Upper lobe of left lung (tissue), 6 donors: ENCODE measurements at places on chromosomes 6 and 20. TPM values are rescaled to one million over a fixed set of nuclear protein-coding genes. Genes with fewer than 3 reads are reported as not detected.

Gene PDE10A
- total RNA-seq, result 0.89 TPM

Gene CAPN11
- total RNA-seq, result 0.30 TPM

Gene NRN1
- 8.9 TPM for total RNA-seq

Gene PKIB
- 1.0 TPM for total RNA-seq

Gene BPIFB1
- total RNA-seq, result 32.8 TPM

Gene TP53TG5
- total RNA-seq, result not detected

- H3K4me1 ChIP-seq, result no peaks in the 10 kb centered on the region
- no peak overlapping the region for H3K4me3 ChIP-seq
- no peak for DNase-seq
- H3K36me3 ChIP-seq, result no peaks in the 10 kb centered on the region
These were observed 28.8 kb upstream of the IL17A start for GRCh38 chr6:52157301-52157941.

GRCh38 chr6:53426667-53427270 is 78.0 kb upstream of the ELOVL5 start:
- H3K4me3 ChIP-seq, result no peak overlapping the region
- H3K4me1 ChIP-seq, result no peaks in the 10 kb centered on the region
- DNase-seq, result no peak
- H3K27me3 ChIP-seq, result no peaks in the 10 kb centered on the region
- H3K36me3 ChIP-seq, result no peaks in the 10 kb centered on the region

DNA sequence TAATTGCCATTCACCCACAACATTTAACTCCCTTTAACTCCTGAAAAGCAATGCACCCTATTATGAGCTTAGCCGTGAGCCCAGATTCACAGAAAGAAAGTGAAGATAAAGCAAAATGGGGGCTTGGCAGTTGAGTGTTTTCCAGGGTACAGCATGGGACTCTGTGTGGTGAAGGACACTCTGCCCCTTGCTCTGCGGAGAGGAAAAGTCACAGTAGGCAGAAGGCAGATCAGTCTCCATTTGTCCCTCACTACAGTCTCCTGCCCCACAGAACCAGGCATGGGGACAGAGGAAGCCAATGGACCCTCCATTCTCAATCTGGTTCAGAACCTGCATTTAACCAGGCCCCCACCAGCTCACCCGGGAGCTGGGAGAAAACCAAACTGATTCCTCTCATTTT is 30.8 kb upstream of the SH3BGRL2 start:
- H3K4me1 ChIP-seq, result no peaks in the 10 kb centered on the region
- no peak overlapping the region for H3K27ac ChIP-seq
- no peak overlapping the region for H3K4me3 ChIP-seq
- no peaks in the 10 kb centered on the region for H3K27me3 ChIP-seq

DNA sequence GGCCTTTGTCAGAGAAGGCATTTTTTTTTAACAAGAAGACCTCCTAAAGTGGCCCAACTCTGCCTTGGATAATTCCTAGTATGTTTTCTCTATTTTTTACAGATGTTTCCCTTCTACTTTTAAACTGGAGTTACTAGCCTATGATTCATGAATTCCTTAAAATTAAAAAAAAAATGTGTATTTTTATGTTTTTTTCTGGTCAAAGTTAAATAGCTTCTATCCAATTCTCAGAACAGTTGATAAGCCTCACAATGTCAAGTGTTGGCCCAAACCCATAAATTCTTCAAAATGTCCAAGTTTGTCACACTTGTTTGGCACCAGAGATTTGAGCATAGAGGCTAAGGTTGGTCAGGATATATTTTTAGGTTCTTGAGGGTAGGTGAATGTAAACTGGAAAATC is 64.0 kb downstream of the JAG1 start:
- H3K4me3 ChIP-seq, result no peak overlapping the region
- H3K27me3 ChIP-seq, result no peaks in the 10 kb centered on the region
- H3K4me1 ChIP-seq, result peaks cover 4% of the 10 kb centered on the region
- DNase-seq, result no peak
- H3K36me3 ChIP-seq, result peaks cover 4% of the 10 kb centered on the region
- H3K27ac ChIP-seq, result peak overlapping the region; percentile 51

GRCh38 chr20:37346535-37347346 is 801 bp downstream of the SRC start:
- peaks cover 51% of the 10 kb centered on the region for H3K4me1 ChIP-seq
- peak; percentile 81 for DNase-seq
- peak overlapping the region; percentile 70 for H3K27ac ChIP-seq

DNA sequence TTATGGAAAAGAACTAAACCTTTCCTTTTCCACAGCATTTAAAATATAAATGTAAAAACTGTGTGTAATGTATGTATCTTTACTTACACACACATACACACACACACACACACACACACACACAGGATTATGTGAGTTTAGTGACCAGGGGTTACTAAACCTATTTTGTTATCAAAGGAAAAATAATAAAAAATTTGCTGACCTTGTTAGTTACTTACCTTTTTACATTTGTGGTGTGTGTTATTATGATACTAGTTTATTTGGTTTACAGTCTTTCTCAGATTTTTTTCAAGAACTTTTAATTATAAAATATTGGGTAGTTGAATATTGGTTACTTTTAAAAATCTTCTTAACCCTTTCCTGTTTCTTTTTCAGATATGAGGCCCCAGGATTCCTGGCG is 15.7 kb downstream of the NKX2-4 start:
- no peaks in the 10 kb centered on the region for H3K4me1 ChIP-seq
- H3K27ac ChIP-seq, result no peak overlapping the region
- H3K4me3 ChIP-seq, result no peak overlapping the region
- peaks cover 12% of the 10 kb centered on the region for H3K36me3 ChIP-seq
- no peaks in the 10 kb centered on the region for H3K27me3 ChIP-seq

DNA sequence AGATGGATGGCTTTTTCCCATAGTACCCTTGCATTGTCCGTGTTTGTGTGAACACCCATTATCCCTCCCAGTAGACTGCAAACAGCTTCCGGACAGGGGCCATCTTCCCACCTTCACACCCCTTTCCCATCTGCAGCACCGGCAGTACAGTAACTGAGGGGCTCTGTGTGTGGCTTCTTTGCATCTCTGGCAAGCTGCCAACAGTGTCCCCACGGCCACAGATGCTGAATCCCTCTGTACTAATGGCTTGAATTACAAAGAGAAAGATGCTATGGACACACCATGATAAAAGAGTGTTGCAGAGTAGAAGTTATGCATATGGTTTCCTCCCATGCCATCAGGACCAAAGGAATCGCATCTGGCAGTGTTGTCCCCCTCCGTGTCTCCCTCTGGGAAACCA is 101.1 kb upstream of the CDYL start:
- no peaks in the 10 kb centered on the region for H3K36me3 ChIP-seq
- no peak overlapping the region for H3K27ac ChIP-seq
- no peak for DNase-seq
- H3K27me3 ChIP-seq, result no peaks in the 10 kb centered on the region

GRCh38 chr6:104940238-104940892 is 16.5 kb upstream of the LIN28B start:
- peak; percentile 80 for DNase-seq
- no peaks in the 10 kb centered on the region for H3K36me3 ChIP-seq
- H3K4me1 ChIP-seq, result peaks cover 5% of the 10 kb centered on the region

DNA sequence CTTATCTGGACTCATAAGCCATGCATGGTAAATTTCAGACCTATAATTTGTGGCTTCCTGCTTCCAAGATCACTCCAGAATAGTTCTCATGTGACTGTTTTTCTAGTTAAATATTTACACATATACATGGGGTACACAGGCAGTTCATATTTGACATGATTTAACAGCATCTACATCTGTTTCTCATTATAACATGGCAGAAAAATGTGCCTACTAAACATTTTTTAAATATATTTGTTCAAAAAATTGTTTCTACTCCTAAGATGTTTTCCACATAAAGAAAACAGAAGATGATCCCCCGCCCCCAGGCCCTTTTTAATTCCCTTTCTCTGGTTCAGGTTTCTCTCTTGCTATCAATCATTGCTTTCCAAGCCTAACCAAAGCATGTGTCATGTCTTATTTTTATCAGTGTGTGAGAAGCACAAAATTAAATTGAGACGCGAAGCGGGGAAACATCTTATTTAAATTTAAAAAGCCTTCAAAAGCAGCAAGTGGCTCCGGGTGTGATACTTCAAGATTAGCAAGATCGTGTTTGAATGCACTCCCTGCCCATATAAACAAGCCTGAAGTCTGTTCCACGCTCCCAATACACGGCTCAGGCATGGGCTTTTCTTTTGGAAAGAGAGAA is 37.3 kb downstream of the IPCEF1 start:
- no peak overlapping the region for H3K27ac ChIP-seq
- no peaks in the 10 kb centered on the region for H3K36me3 ChIP-seq
- no peak overlapping the region for H3K4me3 ChIP-seq
- H3K4me1 ChIP-seq, result no peaks in the 10 kb centered on the region
- H3K27me3 ChIP-seq, result no peaks in the 10 kb centered on the region

DNA sequence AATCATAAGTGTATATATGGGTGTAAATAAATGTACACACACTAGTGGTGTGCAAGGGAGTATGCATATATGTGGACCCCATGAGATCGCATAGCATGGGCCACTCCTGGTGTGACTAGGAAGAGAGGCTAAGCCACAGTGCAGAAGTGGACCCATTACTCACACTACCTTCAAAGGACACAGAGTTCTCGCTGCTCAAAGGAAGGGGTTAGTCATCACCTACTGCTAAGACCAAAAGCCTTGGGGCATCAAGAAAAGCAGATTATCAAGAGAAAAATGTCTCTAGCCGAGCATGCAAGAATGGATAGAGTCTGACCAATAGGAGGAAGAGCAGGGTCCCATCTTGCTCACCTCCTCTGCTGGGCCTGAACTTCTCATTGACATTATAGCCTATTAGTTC is 195.5 kb downstream of the MAFB start:
- no peaks in the 10 kb centered on the region for H3K27me3 ChIP-seq
- no peak for DNase-seq
- no peaks in the 10 kb centered on the region for H3K36me3 ChIP-seq
- H3K27ac ChIP-seq, result peak overlapping the region; percentile 11

DNA sequence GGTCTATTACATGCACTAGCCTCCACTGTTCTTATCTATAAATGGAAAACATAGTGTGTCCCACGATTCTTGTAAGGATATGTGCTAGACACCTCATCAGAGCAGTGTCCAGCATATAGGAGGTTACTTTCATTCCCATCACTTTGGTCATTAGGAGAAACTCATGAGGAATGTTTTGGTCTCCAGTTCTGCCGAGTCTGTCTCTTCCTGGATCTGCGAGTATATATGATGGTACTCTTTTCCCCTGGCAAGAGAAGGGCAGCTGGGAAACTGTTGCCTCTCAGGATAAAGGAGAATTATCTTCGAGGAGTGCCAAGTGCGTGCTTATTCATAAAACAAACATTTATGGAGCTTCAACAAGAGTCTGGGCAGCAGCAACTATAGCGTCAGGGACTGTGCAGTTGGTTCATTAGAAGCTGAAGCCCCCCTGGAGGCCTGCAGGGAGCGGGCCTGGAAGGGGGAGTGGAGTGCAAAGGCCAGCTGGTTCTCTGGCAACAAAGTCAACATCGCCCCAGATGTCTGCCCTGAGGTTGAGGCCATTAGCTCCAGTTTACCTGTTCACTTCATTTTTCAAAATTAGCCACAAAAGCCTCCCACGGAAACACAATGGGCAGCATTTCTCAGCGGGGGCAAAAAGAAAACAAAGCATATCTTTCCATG is 811.9 kb downstream of the MAFB start:
- no peaks in the 10 kb centered on the region for H3K36me3 ChIP-seq
- no peak overlapping the region for H3K4me3 ChIP-seq
- peak; percentile 7 for DNase-seq
- H3K4me1 ChIP-seq, result peaks cover 4% of the 10 kb centered on the region

DNA sequence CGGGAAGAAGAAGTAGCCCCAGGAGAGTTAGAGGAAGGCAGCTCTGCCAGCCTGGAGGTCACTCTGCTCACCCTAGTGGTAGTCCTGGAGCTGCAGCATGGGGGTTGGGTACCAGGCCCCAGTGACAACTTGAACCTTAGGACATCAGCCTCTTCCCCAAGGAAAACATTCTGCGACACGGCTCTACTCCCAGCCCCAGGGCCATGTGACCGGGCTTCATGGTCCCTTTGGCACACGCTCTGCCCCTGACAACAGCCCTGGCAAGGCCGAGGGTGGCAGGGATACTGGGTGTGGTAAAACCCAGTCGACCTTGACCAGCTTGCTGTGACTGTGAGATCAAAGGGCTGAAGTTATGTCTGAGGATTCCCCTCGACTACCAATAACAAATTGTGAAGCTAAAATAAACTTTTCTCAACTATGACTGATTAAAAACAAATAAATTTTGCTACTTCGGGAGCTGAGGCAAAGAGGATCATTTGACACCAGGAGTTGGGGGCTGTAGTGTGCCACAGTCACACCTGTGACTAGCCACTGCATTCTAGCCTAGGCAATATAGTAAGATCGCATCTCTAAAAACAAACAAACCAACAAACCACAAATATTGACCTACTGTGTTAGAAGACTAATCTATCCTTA is 24.4 kb upstream of the ARID1B start:
- no peak overlapping the region for H3K4me3 ChIP-seq
- no peak overlapping the region for H3K27ac ChIP-seq
- no peaks in the 10 kb centered on the region for H3K27me3 ChIP-seq
- no peaks in the 10 kb centered on the region for H3K36me3 ChIP-seq

GRCh38 chr6:88763160-88763559 is 200.3 kb downstream of the RNGTT start:
- H3K4me3 ChIP-seq, result no peak overlapping the region
- no peaks in the 10 kb centered on the region for H3K27me3 ChIP-seq
- no peak for DNase-seq
- no peaks in the 10 kb centered on the region for H3K4me1 ChIP-seq

- no peaks in the 10 kb centered on the region for H3K36me3 ChIP-seq
- H3K27me3 ChIP-seq, result no peaks in the 10 kb centered on the region
These were observed 113.9 kb downstream of the ALDH8A1 start for GRCh38 chr6:134835993-134836392.

DNA sequence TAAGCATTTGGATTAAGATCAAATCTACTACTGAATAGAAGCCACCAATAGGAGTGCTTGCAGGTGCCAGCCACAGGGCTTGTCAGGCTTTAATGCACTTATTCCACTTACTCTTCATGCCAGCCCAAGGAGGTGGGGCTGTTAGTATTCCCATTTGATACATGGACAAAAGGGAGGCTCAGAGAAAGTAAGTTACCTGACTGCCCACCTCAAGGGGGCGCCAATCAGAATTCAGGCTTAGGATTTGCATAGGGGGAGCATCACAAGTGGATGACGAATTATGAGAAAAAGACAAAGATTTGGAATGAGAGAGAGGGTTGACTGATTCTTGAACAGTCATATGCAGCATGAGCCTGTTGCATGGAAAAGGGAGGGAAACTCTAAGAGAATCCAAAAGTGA is 188.4 kb upstream of the TSHZ2 start:
- H3K27me3 ChIP-seq, result no peaks in the 10 kb centered on the region
- no peaks in the 10 kb centered on the region for H3K4me1 ChIP-seq
- H3K4me3 ChIP-seq, result no peak overlapping the region
- H3K27ac ChIP-seq, result no peak overlapping the region
- no peak for DNase-seq

GRCh38 chr6:84597238-84597875 is 167.0 kb downstream of the TBX18 start:
- no peak overlapping the region for H3K4me3 ChIP-seq
- no peaks in the 10 kb centered on the region for H3K4me1 ChIP-seq
- H3K27me3 ChIP-seq, result no peaks in the 10 kb centered on the region
- H3K27ac ChIP-seq, result no peak overlapping the region
- no peak for DNase-seq
- H3K36me3 ChIP-seq, result no peaks in the 10 kb centered on the region
